ENCODE measurements at places on chromosomes 2 and 18. TPM values are rescaled to one million over a fixed set of nuclear protein-coding genes. Genes with fewer than 3 reads are reported as not detected.

DNA sequence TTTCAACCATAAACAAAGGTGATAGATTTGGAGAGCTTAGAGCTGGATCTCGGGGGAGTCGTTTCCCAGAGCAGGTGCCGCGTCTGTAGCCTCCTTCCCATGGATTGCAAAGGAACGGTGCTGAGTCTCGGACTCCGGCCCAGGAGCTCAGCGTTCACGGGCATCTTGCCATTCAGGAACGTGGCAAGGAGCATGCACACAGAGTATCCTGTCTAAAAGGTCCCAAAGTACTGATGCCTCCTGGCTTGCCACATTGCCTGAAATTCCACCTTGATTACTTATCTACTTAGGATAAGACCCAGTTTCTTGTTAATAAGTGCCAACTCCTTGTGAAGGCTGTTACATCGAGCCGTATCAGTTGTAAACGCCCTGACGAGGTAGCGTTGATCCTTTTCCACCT is 197.8 kb upstream of the MYT1L start:
- no peak overlapping the region for H3K4me3 ChIP-seq
- DNase-seq: no peak
- H3K36me3 ChIP-seq: no peaks in the 10 kb centered on the region
- H3K4me1 ChIP-seq: no peaks in the 10 kb centered on the region
- H3K27me3 ChIP-seq: no peaks in the 10 kb centered on the region
- H3K27ac ChIP-seq: no peak overlapping the region

DNA sequence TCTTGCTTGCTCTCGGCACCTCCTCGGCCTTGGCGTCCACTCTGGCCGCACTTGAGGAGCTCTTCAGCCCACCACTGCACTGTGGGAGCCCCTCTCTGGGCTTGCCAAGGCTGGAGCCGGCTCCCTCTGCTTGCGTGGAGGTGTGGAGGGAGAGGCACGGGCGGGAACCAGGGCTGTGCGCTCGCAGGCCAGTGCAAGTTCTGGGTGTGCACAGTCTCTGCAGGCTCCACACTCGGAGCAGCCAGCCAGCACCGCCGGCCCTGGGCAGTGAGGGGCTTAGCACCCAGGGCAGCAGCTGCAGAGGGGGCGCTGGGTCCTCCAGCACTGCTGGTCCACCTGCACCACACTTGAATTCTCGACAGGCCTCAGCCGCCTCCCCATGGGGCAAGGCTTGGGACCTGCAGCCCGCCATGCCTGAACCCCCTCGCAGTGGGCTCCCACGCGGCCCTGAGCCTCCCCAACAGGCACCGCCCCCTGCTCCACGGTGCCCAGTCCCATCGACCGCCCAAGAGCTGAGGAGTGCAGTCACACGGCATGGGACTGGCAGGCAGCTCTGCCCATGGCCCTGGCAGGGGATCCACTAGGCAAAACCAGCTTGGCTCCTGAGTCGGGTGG is 411.2 kb upstream of the CHAC2 start:
- no peaks in the 10 kb centered on the region for H3K27me3 ChIP-seq
- no peak for DNase-seq
- H3K27ac ChIP-seq: no peak overlapping the region
- no peak overlapping the region for H3K4me3 ChIP-seq
- H3K4me1 ChIP-seq: no peaks in the 10 kb centered on the region

DNA sequence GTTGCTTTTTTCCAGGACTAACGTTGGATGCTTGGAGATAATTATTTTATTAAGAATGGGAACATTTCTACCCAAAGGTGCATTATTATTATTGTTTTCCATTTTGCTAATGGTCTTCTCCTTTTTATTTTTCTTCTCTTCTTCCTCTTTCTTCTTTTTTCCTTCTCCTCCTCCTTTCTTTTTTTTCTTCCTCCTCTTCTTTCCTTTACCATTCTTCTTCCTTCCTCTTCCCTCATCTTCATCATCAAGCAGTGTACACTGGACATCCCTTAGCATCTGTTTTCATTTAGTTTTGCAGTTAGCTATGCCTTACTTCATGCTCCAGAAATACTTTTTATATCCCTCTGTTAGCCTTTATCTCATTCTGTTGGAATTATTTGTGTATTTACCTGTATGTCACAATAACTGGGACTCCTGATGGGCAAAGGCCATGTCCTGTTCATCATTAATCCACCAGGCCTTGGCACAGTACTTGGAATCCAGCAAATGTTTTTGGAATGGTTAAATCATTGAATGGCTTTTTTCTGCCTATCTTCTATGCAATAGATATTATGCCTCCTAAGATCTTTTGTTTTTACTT is 162.7 kb downstream of the CAMKMT start:
- H3K27ac ChIP-seq: no peak overlapping the region
- no peak overlapping the region for H3K4me3 ChIP-seq
- H3K4me1 ChIP-seq: peaks cover 3% of the 10 kb centered on the region
- H3K36me3 ChIP-seq: no peaks in the 10 kb centered on the region
- H3K27me3 ChIP-seq: no peaks in the 10 kb centered on the region
- peak; percentile 10 for DNase-seq

GRCh38 chr2:86038291-86039081 is 67.2 kb downstream of the POLR1A start:
- H3K27ac ChIP-seq: no peak overlapping the region
- peaks cover 4% of the 10 kb centered on the region for H3K36me3 ChIP-seq
- DNase-seq: peak; percentile 21
- H3K27me3 ChIP-seq: no peaks in the 10 kb centered on the region

- no peak for DNase-seq
- no peaks in the 10 kb centered on the region for H3K36me3 ChIP-seq
- no peaks in the 10 kb centered on the region for H3K27me3 ChIP-seq
- no peak overlapping the region for H3K4me3 ChIP-seq
Measured at GRCh38 chr2:162126527-162126926, 25.5 kb downstream of the GCG start.

RAX gene
- total RNA-seq: not detected

BCL2L11 gene
- total RNA-seq: 28.9 TPM
